ENCODE measurements at places on chromosomes 1 and 21. TPM values are rescaled to one million over a fixed set of nuclear protein-coding genes. Genes with fewer than 3 reads are reported as not detected.

- no peak for DNase-seq
Observed at GRCh38 chr1:177858332-177858821, 111.5 kb downstream of the SEC16B start.

- DNase-seq, result no peak
Observed at GRCh38 chr1:8083739-8084484, 57.8 kb upstream of the ERRFI1 start.

Gene BLACAT1
- total RNA-seq, result 1.2 TPM

DNA sequence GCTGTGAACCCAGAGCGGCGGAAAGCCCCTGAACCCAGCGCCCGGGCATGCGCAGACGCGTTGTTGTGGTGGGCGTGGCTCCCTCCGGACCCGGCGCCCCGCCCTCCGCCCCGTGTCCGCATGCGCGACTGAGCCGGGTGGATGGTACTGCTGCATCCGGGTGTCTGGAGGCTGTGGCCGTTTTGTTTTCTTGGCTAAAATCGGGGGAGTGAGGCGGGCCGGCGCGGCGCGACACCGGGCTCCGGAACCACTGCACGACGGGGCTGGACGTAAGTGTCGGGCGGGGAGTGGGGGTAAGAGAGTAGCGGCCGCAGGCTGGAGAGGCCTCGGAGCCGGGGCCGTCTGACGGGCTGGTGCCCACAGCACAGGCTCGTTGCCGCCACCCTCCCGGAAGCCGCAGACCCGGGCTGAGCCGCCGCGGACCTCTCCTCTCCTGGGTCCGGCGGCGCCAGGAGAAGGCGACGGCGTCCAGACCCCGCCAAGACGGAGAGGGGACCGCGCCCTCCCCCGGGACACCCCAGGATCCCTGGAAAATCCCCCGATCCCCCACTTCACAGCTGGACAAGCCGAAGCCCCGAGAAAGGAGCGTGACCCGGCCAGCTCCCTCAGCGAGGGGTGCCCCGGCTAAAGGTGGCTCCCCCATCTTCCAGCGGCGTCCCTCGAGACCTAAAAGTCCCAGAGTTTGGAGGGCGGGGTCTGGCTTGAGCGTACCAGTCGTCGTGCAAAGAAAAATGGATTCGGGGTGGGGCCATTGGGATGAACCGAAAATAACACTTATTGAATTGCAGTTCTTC is at the start of gene TMEM50A:
TMEM50A (plus strand) TSS at position 147 of the 794 bp plus-strand sequence. CDS start 2,153 bp downstream, outside the sequence.
- peak; percentile 93 for DNase-seq

DNA sequence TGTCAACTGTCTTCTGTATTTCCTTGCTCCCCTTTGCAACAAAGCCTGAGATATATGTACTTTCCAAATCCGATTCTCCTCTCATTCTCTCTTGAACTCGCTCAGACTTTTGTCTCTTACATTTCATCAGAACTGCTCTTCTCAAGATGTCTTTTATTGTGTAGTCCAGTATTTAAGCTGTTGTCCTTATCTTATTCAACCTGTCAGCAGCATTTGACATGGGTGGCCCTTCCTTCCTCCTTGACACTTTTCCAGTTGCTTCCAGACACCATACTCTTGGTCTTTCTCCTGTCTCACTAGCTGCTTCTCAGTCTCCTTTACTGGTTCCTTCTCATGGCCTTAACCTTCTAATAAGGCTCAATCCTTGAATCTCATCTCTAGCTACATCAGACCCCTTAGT is 47.0 kb downstream of the TSNAX start:
- no peak for DNase-seq

DNA sequence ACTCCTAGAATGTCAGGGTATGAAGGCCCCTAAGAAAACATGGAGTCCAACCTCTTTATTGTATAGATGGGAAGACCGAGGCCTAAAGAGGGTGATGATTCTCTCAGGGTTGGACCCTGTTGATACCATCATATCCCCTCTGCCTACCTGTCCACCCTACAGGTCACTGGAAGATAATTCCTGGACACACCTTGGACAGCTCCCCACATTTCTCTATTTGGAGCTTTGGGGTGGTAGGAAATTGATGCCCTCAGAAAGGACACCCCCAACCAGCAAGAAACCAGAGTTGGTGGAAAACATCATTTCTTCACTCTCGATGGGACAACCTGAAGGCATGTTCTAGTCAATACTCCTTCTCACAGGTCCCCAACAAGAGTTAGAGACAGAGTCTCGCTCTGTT is 3.0 kb upstream of the TCEA3 start:
- no peak for DNase-seq

- no peak for DNase-seq
Observed at GRCh38 chr21:38968887-38969543, 163.3 kb downstream of the ETS2 start.

- peak; percentile 43 for DNase-seq
Observed at GRCh38 chr1:31954607-31955283, 16.6 kb upstream of the PTP4A2 start.

DNA sequence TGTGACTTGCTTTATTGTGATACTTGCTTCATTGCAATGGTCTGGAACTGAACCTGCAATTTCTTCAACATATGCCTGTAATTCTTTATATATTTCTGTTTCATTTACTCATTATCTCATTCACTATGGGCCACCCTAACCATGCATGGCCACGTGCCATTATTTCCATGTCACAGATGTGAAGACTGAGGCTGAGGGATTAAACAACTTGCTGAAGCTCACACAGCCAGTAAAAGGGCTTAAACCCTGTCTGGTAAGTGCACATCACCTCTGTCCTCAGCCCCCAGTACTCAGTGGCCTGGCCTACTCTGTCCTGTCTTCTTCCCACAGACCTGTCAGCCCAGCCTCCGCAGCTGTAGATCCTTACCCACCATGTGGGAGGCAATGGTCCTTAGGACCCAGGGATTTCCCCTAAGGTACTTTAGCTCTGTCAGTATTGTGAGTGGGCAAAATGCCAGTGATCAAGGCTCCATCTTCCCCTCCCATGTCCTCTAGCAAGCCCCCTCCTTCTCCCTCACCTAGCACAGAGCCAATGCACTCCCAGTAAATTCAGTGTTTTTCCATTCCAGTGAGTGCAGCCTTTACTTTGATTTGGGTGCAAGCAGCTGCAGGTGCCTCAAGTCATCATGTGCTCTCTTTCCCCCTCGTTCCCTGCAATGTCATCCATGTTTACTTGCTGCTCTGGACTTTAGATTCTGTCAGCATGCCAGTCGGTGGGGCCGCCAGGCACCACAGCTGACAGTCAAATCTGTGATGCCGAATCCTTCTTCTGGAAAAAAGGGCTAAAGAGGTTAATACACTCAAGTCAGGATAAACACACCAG is 228.2 kb upstream of the PROX1 start:
- DNase-seq, result no peak

- no peak for DNase-seq
Observed at GRCh38 chr1:228361314-228362140, 45.1 kb downstream of the TRIM11 start.

GRCh38 chr1:40204856-40205255 is 42.9 kb upstream of the TMCO2 start:
- no peak for DNase-seq

DNA sequence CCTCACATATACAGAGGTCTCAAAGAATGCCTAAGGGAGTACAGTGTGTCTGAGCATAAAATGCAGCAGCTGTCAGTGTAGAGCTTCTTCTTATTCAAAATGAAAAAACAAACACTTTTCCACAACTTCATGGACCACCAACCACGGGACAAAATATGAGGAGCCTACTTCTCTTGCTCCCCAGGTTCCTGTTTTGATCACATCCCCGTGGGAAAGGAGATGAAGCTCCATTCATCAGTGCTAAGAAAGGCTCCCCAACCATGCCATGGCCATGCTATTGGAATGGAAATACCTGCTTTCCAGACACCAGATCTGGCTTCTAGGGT is 383 bp downstream of the CD48 start:
- DNase-seq, result no peak

Gene LRRC71
- not detected for total RNA-seq

Gene S100A7A
- not detected for total RNA-seq

Gene CR1
- not detected for total RNA-seq

- peak; percentile 51 for DNase-seq
Observed at GRCh38 chr1:186183219-186183618, 191.8 kb downstream of the TPR start.

- DNase-seq, result no peak
Observed at GRCh38 chr1:88979749-88980116, 12.7 kb downstream of the KYAT3 start.

- no peak for DNase-seq
Observed at GRCh38 chr1:34688006-34688741, 66.7 kb upstream of the GJB5 start.

Gene ATF3
- 51.5 TPM for total RNA-seq

Gene CFAP107
- total RNA-seq, result not detected

GRCh38 chr1:53038566-53038965 is 23.4 kb upstream of the PODN start:
- no peak for DNase-seq

GRCh38 chr1:86435327-86435726 is 11.4 kb downstream of the CLCA2 start:
- no peak for DNase-seq

Gene NBPF6
- total RNA-seq, result 0.12 TPM

Gene CD1B
- total RNA-seq, result not detected

DNA sequence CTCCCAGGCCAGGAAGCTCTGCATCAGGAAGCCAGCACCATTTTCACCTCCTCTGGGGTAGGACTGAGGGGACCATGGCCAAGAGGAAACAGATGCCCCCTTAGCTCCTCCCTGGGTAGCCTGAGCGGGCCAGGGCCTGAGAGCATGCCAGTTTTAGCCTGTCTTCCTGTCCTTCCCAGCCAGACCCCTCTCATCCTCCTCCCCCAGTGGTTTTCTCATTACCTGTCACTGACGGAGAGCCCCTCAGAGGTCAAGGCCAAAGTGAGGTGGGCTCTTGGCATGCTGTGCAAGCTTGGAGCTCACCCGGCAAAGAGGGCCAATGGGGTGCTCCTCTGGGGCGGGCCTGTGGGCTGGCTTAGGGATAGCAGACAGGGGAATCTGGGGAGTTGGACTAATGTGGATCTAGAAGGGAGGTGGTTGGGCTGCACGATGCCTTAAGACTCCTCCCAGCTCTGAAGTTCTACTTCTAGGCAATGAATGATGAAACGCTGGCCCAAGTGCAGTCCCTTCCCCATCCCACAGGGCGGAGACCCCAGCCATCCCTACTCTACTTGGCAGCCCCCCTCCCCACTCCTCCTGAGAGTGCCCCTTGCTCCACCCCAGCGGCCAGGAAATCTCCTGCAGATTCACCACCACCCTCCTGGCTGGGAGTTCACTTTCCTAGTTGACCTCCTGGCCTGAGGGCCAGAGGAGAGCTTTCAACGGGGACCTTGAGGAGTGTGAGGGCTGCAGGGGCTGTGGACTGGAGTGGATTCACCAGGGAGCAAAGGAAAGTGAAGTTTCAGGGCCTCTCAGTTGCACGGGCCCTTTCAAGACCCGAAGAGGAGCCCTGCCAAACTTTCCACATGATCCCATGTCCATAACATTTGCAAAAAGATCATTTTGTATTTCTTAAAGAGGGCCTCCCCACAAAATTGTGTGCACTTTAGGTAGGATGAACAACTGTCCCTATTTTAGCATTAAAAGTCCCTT is 9.4 kb upstream of the LMNA start:
- DNase-seq, result no peak

Data from activated CD4-positive, alpha-beta memory T cell treated with anti-CD3 and anti-CD28 coated beads for 36 hours (primary cell).